ENCODE measurements at places on chromosomes 2 and 18. TPM values are rescaled to one million over a fixed set of nuclear protein-coding genes. Genes with fewer than 3 reads are reported as not detected.

DNA sequence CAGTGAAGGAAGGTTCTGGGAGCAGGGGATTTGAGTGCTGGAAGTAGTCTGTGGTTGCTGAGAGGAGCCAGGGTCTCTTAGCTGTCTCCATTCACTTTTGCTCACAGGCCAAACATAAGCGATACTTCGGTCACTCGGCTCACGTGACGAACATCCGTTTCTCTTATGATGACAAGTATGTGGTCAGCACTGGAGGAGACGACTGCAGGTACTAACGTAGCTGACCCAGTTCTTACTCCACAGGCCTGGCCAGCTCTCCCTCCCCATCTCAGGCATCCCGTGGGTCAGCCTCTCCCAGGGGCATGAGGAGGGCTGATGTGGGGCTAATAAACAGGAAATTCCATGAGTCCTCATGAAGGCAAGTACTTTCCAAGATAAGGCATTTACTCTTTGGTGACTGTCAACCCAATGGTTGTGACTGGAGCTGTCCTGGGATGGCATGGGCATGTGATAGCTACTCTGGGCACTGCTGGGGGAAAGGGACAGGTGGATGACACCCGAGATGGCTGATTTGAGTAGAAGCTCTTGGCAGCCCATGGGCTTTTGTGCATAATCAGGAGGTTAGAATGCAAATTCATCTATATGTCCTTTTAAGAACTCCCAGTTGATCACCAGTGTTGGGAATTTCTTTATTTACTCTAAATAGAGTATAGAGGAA, 81.6 kb downstream of the RTN4 start:
- ATAC-seq = no peak

DNA sequence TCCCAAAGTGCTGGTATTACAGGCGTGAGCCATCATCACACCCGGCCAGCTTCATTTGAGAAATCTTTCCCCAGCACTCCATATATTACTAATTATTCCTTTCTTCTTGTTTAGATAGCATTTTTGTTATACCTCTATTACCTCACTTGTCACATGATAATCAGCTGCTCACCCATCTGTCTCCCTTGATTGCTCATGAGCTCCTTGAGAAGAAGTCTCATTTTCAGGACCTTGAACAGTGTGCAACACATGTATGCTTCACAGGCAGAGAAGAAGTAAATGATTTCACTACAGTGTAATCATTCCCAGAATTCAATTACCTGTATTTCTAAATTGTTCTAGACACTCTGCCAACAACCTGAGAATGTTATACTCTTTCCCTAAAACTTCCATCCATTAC, 6.2 kb downstream of the PAIP2B start:
- no peak for ATAC-seq

DNA sequence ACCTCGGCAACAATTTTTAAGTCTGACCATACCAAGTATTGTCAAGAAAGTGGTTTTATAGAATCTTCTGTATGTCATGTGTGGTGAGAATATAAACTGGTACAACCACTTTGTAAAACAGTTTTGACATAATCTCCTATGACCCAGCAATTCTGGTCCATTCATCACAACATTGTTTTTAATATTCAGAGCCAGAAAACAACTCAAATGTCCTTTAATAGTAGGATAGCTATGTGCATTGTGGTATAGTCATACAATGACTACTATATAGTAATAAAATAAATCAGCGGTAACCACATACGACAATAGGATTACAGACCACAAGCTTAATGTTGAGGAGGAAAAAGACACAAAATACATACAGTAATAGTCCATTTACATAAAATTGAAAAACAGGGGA, 175.2 kb upstream of the SPATS2L start:
- ATAC-seq = no peak

DNA sequence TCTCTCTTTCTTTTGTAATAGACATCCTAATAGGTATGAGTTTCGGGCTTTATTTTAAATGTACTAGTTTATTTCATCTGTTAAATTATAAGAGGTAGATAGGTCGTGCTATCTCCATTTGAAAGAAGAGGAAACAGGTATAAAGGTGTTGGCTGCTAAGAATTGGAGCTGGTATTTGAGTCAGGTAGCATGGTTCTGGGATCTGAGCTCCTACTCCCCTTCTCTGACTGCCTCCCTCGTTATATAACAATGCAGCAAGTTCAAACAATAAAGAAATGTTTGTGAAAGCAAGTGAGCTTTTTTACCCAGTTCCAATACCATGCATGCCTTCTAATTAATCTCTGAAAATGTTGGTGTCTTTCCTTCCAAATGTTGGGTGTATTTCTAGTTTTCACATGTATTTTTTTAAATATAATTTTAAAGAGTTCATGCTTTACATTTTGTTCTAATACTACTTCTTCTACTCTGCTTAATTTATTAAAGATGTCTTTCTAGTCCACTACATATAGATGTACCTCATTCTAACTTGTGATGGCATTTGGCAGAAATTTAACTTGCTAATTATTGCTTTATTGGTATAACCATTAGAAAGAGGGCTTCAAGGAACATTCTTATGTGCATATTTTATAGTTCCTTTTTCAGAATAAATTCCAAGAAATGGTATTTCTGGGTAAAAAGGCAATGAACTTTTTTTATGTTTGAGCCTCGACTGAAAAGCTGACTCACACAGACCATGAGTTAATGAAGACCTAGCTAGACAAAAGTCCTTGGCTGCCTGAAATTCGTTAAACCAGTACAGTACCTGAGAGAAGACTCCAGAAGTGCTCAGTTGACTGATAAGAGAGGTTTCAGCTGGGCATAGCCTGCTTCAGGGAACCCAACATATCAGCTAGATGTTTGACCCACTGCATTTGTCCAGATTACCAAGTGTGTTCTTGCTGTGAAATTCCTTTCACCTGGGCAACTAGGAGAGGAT, 133.5 kb downstream of the CERS6 start:
- ATAC-seq = no peak

DNA sequence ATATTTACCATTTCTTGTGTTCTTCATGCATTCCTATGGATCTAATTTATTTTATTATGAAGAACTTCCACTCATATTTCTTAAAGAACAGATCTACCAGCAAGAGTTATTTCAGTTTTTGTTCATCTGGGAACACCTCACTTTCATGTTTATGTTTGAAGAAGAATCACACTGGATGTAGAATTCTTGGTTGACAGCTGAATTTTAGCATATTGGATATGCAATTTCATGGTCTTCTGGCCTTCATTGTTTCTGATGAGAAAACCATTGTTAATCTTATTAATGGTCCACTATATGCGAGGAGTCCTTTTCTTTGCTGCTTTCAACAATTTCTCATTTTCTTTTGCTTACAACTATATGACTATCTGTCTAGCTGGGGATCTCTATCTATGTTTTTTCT, 189.2 kb downstream of the UXS1 start:
- no peak for ATAC-seq

The LIMS4 gene
- 0.20 TPM for total RNA-seq
